Stimulated activated naive CD8-positive, alpha-beta T cell treated with anti-CD3 and anti-CD28 coated beads, Interleukin-15, Interleukin-2, amounts not matched to agents 100 U/mL and 50 U/mL, for 24 hours (primary cell): ENCODE measurements at places on chromosomes 7 and 10.

DNA sequence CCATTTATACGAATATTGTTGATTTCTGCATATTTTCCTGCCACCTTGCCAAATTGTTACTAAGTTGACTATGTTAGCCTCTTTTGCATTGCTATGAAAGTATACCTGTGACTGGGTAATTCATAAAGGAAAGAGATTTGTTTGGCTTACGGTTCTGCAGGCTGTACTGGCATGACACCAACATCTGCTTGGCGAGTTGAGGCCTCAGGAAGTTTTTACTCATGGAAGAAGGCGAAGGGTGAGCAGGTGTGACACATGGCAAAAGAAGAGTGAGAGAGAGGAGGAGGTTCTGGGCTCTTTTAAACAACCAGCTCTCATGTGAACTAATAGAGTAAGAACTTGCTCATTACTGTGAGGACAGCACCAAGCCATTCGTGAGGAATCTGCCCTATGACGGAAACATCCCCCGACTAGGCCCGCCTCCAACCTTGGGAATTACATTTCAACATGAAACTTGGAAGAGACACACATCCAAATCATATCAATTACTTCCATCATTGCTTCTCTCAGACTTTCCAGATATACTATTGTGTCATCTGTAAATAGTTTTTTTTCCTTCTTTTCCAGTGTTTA lies 8.4 kb downstream of the RALA start:
- no peak for DNase-seq

- no peak for DNase-seq
Measured at GRCh38 chr7:70693321-70693685, 438.6 kb upstream of the GALNT17 start.

DNA sequence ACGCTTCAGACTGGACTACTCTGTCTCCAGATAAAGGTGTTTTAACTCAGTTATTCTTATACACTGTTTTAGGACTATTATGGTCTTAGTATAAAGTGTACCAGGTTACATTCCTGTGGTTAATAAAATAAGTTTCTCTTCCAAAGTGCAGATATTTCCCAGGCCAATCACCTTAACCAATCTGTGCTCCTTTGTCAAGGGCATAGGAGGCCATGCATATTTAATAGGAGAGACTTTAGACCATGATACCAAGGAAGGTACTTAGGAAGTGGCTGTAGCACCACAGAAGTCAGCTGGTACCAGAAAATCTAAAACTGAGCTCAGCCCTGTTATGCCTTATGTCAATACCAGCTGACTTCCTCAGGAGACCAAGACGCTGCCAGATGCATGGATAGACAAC lies 226.5 kb upstream of the TMEM72 start:
- DNase-seq = no peak

- no peak for DNase-seq
Measured at GRCh38 chr7:2823130-2823529, 21.0 kb downstream of the GNA12 start.

GRCh38 chr10:68408898-68409518 lies 1.9 kb upstream of the RUFY2 start:
- no peak for DNase-seq

DNA sequence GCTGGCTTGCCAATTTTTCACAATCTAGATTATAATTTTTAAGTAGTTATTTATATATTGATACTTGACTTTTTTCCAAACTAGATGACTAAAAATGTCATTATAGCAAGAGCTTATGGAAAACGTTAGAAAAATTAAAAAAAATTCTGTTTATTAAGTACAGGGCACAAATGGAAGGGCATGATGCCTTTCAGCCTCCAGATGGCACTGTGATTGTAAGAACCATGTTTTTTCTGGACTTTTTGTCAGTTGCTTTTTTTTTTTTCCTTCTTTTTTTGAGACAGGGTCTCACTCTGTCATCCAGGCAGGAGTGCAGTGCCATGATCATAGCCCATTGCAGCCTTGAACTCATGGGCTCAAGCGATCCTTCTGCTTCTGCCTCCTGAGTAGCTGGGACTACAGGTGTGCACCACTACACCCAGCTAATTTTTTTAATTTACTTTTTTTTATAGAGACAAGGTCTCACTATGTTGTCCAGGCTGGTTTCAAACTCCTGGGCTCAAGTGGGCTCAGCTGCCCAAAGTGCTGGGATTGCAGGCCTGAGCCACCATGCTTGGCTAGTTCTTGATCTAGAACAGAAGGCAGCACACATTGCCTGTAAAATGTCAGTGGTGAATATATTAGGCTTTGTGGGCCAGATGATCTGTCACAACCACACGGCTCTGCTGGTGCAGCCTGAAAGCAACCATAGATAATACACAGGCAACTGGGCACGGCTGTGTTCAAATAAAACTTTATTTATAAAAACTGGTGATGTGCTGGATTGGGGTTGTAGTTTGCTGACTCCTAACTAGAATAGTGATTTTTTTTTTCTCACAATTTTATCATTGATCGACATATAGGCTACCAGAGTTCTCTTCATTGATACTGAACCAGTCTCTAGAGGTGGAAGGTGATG lies 27.4 kb downstream of the UCMA start:
- DNase-seq = no peak

DNA sequence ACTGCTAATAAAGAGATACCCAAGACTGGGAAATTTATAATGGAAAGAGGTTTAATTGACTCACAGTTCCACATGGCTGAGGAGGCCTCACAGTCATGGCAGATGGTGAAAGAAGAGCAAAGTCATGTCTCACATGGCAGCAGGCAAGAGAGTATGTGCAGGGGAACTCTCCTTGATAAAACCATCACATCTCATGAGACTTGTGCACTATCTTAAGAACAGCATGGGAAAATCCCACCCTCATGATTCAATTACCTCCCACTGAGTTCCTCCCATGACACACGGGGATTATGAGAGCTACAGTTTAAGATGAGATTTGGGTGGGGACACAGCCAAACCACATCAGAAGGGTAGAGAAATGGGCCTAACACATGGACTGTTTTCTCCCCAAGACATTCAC lies 156.3 kb downstream of the CCDC71L start:
- DNase-seq = peak; percentile 20

DNA sequence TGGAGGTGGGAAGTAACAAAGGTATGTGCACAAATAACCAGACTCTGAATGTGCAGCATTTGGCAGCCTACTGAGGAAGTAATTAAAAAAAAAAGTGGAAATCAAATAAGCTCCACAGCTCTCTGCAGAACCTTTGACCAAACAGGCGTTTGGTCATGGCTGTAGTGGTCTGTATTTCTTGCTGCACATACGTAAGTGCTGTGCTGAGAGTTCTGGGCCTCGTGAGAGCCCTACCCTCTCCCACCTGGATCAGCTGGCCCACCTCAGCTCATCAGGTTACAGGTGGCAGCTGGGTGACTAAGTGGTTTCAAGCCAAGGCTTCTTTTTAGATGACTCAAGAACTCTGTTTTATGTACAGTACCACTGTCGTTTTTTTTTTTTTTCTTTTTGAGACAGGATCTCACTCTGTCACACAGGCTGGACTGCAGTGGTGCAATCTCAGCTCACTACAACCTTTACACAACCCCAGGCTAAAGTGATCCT lies 178.2 kb upstream of the KLF6 start:
- DNase-seq = no peak

DNA sequence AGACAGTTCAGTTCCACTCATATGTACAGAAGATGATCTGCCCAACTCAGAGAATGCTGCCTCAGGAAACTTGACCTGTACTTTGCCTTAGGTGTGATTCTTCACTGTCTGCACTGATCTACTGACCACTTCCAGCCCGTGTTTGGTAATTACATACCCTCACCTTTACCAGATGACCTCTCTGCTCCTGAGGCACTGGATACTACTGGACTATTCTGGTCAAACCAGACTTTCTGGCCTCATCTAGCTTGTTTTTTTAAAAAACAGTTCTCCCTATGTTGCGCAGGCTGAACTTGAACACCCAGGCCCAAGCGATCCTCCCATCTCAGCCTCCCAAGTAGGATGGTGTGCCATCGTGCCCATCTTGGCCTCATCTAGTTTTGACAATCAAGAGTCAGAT lies 26.2 kb downstream of the IDE start:
- no peak for DNase-seq

DNA sequence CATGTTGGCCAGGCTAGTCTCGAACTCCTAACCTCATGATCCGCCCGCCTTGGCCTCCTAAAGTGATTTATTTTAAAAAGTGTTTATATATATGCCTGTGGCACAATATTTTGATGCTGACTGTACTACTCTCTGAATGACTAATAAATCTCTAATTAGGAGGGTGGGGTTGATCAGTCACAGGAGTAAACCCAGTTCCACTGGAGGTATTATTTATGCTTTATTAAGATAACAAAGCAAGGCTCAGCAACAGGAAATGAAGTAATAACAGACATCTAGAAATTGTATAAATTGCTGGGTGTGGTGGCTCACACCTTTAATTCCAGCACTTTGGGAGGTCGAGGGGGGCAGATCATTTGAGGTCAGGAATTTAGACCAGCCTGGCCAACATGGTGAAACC lies 26.0 kb upstream of the MCU start:
- no peak for DNase-seq

DNA sequence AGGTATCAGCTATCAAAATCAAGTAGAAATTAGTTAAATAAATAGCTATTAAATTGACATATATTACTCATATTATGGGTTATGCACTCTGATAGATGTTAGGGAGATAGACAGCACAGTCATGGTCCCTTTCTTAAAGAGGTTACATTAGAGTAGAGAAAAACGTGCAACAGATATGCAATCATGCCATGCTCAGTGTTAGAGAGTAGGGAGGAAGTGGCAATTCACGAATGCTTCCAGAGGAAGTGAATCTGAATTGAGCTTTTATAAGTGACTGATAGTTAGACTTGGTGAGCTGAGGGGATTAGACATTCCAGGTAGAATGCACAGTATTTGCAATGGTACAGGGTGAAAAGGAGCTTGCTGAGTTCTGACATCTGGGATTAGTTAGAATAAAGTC lies 349.8 kb downstream of the NXPH1 start:
- DNase-seq = no peak

DNA sequence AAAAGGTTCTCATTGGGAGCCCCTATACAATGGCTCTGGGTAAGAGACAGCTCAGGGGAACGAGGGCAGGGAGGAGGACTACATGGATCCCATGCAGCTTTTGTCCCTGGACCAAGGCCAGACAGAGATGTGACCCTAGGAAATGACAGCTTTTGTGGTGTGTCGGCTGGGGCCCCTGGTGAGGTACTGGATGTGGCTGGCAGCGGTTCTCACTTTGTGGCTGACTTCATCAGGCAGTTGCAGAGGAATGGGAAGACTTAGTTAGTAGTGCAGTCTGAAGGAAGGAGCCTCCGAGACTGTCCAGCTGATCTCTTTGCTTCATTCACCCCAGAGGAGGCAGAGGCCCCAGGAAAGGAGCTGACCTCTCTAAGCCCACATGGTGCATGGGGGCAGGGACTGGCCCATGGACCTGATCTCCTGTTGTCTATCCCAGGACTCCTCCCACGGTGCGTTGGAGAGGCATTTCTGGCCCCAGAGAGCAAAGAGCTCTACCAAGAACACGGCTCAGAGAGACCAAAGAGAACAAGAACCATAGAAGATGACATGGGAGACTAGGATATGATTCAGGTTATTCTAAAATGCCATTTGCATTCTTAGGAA lies 202.9 kb downstream of the RPS24 start:
- DNase-seq = no peak

DNA sequence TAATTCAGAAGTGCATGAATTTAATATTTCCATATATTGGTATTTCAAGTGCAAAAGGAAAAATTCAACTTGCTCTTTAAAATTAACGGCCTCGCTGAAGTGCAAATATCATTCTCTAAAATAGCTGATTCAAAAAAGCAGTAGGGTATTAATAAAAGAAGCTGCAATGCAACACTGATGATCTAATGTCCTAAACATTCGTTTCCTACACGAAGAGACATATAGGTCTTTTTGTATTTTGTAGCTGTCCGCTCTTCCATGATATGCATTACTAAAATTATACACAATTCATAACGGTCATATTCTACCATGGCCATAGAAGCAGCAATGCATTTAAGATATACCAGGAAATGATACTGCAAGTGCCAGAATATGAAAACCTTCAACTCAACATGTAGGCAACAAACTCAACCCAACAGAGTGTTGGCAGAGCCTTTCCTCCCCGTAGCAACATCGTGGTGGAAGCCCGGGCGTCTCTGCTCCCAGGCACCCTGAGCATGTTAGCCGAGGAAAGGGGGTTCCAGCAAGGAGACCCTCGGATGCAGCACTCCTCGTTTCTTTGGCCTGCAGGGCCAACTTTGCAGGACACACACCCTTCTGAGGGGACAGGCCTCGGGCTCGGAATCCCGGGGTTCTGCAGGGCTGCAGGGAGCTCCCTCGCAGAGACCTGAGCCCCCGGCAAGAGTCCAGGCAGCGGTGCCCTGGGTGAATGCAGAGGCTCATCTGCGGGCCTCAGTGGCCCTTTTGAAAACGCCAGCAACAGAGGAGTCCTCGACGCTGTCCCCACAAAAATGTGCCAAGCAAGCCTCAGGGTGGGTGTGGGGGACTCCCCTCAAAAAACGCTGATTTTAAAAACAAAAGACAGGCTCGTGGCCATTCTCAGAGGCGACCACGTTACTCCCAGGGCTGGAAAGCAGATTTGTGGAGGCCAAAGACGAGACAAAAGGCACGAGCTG lies 1.6 kb downstream of the FAM171A1 start:
- no peak for DNase-seq

DNA sequence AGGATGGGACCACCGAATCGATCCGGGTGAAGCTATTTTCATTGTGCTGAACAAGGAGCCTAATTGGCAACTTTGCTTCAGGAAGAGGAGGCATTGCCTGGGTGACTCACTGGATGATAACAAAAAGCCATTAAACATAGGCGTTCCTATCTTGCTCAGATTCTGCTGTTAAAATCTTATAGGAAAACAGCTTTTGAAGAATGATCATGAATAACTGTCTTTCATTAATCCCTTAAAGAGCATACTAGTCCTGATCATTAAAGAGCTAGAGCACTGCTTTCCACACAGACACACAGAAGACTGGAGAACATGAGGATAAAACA lies 174.2 kb upstream of the IMMP2L start:
- DNase-seq = no peak

DNA sequence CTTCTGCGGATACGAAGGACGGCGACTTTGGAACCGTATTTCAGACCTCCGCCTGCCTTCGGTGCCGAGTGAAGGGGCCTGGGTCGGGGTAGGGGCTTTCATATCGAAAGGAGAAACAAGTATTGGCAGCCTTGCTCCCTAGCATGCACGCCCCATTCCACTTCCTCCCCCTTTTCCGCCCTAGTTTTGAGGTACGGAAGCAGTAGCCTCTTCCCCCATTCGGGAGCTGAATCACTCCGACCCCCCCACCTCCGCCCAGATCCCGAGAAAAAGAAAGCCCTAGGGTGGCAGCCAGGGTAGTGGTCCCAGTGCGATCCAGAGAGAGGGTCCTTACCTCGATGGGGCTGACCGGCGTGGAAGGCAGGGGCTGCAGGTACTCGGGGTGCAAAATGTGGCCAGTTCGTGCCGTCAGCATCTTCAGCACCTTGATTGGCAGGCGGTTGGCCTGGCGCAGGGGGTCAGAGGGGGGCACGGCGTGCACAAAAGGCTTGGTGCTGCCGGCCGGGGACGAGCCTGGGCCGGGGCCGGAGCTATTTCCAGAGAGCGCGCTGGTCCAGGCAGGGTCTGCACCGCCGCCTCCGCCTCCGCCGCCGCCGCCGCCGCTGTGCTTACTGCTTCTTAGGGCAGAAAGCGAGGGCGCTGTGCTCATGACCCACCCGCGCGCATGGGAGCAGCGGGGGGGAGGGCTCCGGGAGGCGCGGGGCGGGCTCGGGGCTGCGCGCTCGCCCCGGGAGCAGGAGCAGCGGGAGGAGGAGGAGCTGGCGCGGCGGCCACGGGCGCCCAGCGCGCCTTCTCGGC lies 594 bp downstream of the ZNF503 start:
- peak; percentile 35 for DNase-seq

- peak; percentile 81 for DNase-seq
Measured at GRCh38 chr10:100370714-100371481, 23.9 kb downstream of the SCD start.
